Urothelium cell line (cell line): ENCODE measurements at places on chromosomes 6 and 20.

- no peak for DNase-seq
These were observed 78.7 kb downstream of the SLC2A10 start for GRCh38 chr20:46787991-46788762.

DNA sequence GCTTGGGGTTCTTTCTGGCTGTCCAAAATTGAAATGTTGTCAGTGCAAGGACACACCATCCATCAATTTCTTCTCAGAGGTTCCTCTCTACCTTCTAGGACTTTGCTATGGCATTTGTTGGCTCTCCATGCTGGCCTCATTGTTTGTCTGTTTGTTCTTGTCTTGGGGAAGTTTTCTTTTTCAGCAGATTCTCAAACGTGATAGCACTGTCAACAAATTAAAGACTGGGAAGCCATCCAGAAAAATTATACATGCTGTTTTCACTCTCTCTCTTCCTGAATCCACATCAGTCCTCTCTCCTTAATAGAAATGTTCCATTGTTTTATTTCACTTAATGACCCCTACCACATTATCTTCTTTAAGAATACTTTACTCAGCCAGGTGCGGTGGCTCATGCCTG, 130.4 kb downstream of the PCSK2 start:
- no peak for DNase-seq

- DNase-seq = peak; percentile 58
These were observed 40.9 kb downstream of the ZFP64 start for GRCh38 chr20:52150440-52151258.

DNA sequence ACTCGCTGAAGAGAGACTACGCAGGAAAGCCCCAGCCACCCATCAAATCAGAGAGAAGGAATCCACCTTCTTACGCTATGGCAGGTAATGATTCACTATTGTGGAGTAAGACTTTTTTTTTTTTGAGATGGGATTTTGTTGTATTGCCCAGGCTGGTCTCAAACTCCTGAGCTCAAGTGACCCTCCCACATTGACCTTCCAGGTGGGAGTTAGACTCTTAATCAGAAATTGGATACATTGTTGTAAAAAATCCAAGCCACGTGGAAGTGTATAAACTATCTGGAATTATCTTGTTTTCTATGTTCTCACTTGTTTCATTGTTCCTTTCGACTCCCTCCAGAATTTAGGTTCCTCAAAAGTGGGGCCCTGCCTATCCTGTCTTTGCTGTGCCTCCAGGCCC, 6.8 kb downstream of the NQO2 start:
- no peak for DNase-seq

DNA sequence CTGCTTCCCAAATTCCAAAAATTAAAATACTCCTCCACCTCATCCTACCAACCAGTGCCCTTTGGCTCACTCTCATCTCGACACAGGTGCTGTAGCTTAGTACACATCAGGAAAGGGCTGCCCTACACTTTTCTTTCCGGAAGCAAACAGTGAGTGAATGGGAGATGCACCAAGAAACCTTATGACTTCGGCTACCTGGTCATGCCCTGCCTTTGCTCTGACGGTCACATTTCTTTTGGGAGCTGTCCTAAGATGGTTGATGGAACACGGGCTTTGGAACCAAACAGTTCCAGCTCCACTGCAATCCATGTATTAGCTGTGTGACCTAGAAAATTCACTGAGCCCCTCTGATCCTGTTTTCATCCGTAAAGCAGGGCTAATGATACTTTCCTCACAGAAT, 92.7 kb upstream of the ASF1A start:
- no peak for DNase-seq
